ENCODE measurements at places on chromosomes 7 and 10. TPM values are rescaled to one million over a fixed set of nuclear protein-coding genes. Genes with fewer than 3 reads are reported as not detected.

Gene TUBAL3
- polyA plus RNA-seq, result not detected

Gene ADRA2A
- not detected for polyA plus RNA-seq

Gene TEX47
- not detected for polyA plus RNA-seq

Gene C10orf71
- polyA plus RNA-seq, result not detected

Gene OR6B1
- not detected for polyA plus RNA-seq

Gene MYL7
- polyA plus RNA-seq, result not detected

Gene H2AZ2
- polyA plus RNA-seq, result 389 TPM

Gene PRTFDC1
- polyA plus RNA-seq, result 6.6 TPM

Gene MLXIPL
- 0.32 TPM for polyA plus RNA-seq

Gene BLNK
- not detected for polyA plus RNA-seq

Gene CUZD1
- 0.89 TPM for polyA plus RNA-seq

GRCh38 chr7:66933469-66933868 is 12.4 kb downstream of the TMEM248 start:
- DNase-seq, result no peak
- H3K27me3 ChIP-seq, result no peaks in the 10 kb centered on the region
- no peaks in the 10 kb centered on the region for H3K4me1 ChIP-seq
- H3K36me3 ChIP-seq, result peaks cover 25% of the 10 kb centered on the region
- no peak overlapping the region for H3K27ac ChIP-seq

GRCh38 chr10:33423154-33423529 is 88.7 kb upstream of the NRP1 start:
- H3K4me1 ChIP-seq, result 0 out of 2 replicates have a peak, but pooled peaks cover 7% of the 10 kb centered on the region
- H3K27me3 ChIP-seq, result no peaks in the 10 kb centered on the region
- H3K36me3 ChIP-seq, result no peaks in the 10 kb centered on the region
- H3K27ac ChIP-seq, result no peak overlapping the region
- DNase-seq, result no peak

GRCh38 chr10:51008346-51008745 is 65.9 kb upstream of the PRKG1 start:
- H3K27me3 ChIP-seq, result no peaks in the 10 kb centered on the region
- no peaks in the 10 kb centered on the region for H3K4me1 ChIP-seq
- no peak overlapping the region for H3K4me3 ChIP-seq
- no peak overlapping the region for H3K27ac ChIP-seq
- H3K36me3 ChIP-seq, result no peaks in the 10 kb centered on the region

DNA sequence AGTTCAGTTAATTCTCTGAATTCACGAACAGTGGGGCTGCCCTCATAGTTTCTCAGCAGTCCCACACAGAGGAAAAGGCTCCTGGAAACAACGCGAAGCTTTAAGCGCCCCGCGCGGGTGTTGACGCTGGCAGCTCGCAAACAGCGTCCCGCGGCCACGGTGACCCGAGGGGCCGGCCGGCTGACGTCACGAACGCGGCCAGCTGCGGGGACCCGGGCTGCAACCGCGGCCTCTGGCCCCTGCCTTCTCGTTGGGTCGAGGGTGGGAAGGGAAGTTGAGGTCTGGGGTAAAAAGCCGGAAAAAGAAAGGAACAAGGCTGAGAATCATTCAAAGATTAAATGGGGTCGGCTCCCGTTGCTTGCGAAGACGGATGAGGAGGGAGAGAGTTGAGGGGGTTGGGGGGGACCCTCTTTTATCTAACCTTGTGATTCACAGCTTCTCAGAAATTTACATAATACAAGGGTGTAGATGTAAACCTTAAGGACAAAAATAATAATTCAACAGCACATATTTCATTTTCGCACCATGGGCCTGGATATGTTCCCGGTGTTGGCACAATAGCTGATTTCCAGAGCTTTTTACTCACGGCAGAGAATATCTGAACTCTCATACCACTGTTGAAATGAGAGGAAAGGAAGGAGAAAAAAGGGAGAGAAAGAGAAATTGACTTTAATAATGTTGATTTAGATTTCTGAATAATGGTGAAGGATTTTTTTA is 7.3 kb upstream of the FEZF1 start:
- peaks cover 95% of the 10 kb centered on the region for H3K27me3 ChIP-seq
- no peak overlapping the region for H3K27ac ChIP-seq
- H3K4me1 ChIP-seq, result peaks cover 7% of the 10 kb centered on the region
- no peak overlapping the region for H3K4me3 ChIP-seq

GRCh38 chr7:82153776-82154175 is 289.8 kb downstream of the CACNA2D1 start:
- no peak for DNase-seq
- no peaks in the 10 kb centered on the region for H3K36me3 ChIP-seq
- H3K27me3 ChIP-seq, result no peaks in the 10 kb centered on the region
- H3K27ac ChIP-seq, result no peak overlapping the region

DNA sequence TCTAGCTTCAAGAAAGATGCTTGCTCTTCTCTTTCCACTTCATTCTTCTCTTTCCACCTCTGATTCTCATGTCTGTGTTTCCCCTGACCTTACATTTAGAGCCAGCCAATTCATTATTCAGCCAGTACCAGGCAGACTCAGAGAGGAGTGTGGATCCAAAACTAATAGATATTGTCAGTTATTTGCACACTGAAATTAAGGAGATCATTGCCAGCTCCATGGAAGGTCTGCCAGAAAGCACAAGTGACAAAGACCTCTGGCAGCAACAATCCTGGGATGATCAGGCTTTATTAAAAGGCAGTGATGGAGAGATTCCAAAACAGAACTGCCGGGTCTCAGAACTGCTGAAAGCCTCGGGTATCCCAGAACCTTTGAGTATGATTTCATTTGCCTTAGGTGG is 749.4 kb downstream of the XPNPEP1 start:
- H3K4me1 ChIP-seq, result no peaks in the 10 kb centered on the region
- no peak overlapping the region for H3K4me3 ChIP-seq
- no peak for DNase-seq

GRCh38 chr7:134046594-134047128 is 80.5 kb upstream of the LRGUK start:
- DNase-seq, result no peak
- no peaks in the 10 kb centered on the region for H3K4me1 ChIP-seq
- no peak overlapping the region for H3K4me3 ChIP-seq

DNA sequence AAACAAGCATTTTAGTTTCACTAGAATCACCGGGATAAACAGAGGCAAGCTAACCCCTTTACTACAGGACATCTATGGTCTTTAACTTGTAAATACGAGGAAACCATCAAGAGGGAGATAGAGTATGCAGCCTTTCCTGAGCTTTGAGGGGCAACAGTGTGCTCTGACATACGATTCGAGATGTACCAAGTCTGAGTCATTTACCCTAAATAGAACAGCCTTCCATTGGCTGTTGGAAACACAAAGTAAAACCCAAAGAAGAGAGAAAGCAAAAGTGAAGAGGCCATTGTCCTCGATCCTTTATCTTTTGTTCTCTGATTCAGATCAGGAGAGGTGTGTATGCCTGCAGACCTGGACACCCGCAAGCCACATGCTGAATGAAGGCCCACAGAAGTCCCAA is 289.5 kb downstream of the KCNMA1 start:
- H3K27me3 ChIP-seq, result no peaks in the 10 kb centered on the region
- no peak overlapping the region for H3K4me3 ChIP-seq
- H3K36me3 ChIP-seq, result no peaks in the 10 kb centered on the region
- peak overlapping the region; percentile 94 for H3K27ac ChIP-seq

- no peaks in the 10 kb centered on the region for H3K36me3 ChIP-seq
- peaks cover 31% of the 10 kb centered on the region for H3K4me1 ChIP-seq
- peak; percentile 25 for DNase-seq
- no peak overlapping the region for H3K27ac ChIP-seq
- no peak overlapping the region for H3K4me3 ChIP-seq
These were observed 175.2 kb upstream of the PPP2R2D start for GRCh38 chr10:131725581-131726069.

GRCh38 chr7:5677538-5678294 is 103.7 kb downstream of the RNF216 start:
- no peaks in the 10 kb centered on the region for H3K27me3 ChIP-seq
- peaks cover 10% of the 10 kb centered on the region for H3K36me3 ChIP-seq
- peak overlapping the region; percentile 45 for H3K27ac ChIP-seq
- H3K4me3 ChIP-seq, result peak overlapping the region; percentile 8
- peaks cover 23% of the 10 kb centered on the region for H3K4me1 ChIP-seq

GRCh38 chr7:51101111-51101757 is 215.4 kb downstream of the COBL start:
- peaks cover 36% of the 10 kb centered on the region for H3K27me3 ChIP-seq
- no peaks in the 10 kb centered on the region for H3K4me1 ChIP-seq
- H3K36me3 ChIP-seq, result no peaks in the 10 kb centered on the region

GRCh38 chr7:78370936-78371335 is 572.4 kb downstream of the PHTF2 start:
- no peaks in the 10 kb centered on the region for H3K27me3 ChIP-seq
- H3K36me3 ChIP-seq, result no peaks in the 10 kb centered on the region
- no peak overlapping the region for H3K27ac ChIP-seq
- no peaks in the 10 kb centered on the region for H3K4me1 ChIP-seq
- DNase-seq, result no peak
- H3K4me3 ChIP-seq, result no peak overlapping the region

- no peaks in the 10 kb centered on the region for H3K27me3 ChIP-seq
- no peaks in the 10 kb centered on the region for H3K36me3 ChIP-seq
- H3K4me3 ChIP-seq, result no peak overlapping the region
These were observed 489.4 kb downstream of the DNAJB9 start for GRCh38 chr7:109059089-109059488.

GRCh38 chr10:67839951-67840350 is 2.0 kb upstream of the DNAJC12 start:
- H3K27ac ChIP-seq, result no peak overlapping the region
- no peaks in the 10 kb centered on the region for H3K36me3 ChIP-seq
- no peaks in the 10 kb centered on the region for H3K4me1 ChIP-seq
- no peak overlapping the region for H3K4me3 ChIP-seq

- H3K4me3 ChIP-seq, result no peak overlapping the region
- H3K4me1 ChIP-seq, result no peaks in the 10 kb centered on the region
- no peaks in the 10 kb centered on the region for H3K27me3 ChIP-seq
- H3K36me3 ChIP-seq, result no peaks in the 10 kb centered on the region
- no peak for DNase-seq
- H3K27ac ChIP-seq, result no peak overlapping the region
These were observed 817.6 kb downstream of the CCSER2 start for GRCh38 chr10:85145966-85146365.

- H3K4me1 ChIP-seq, result no peaks in the 10 kb centered on the region
- no peak overlapping the region for H3K27ac ChIP-seq
- H3K27me3 ChIP-seq, result no peaks in the 10 kb centered on the region
- no peaks in the 10 kb centered on the region for H3K36me3 ChIP-seq
- DNase-seq, result no peak
- H3K4me3 ChIP-seq, result no peak overlapping the region
These were observed 115.4 kb downstream of the TEX36 start for GRCh38 chr10:125567529-125567928.

DNA sequence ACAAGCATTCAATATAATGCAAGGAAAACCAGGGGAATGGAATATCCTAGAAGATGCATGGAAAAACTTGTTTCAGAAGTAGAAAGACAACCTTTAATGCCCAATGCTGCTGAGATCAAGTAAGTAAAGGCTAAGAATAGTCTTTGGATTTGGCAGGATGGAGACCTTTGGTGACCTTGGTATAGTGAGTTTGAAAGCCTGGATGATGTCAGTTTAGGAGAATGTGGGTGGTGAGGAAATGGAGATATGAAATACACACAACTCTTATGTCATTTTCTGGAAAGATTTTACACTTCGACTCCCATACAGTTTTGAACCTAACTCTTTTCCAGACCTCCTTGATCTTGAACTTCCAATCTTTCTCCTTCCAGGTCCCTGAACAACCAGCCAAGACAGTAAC is 185.7 kb downstream of the TFEC start:
- H3K27ac ChIP-seq, result no peak overlapping the region
- H3K27me3 ChIP-seq, result peaks cover 14% of the 10 kb centered on the region
- H3K4me1 ChIP-seq, result no peaks in the 10 kb centered on the region

GRCh38 chr10:95798096-95798855 is 42.3 kb downstream of the ENTPD1 start:
- H3K36me3 ChIP-seq, result no peaks in the 10 kb centered on the region
- no peak for DNase-seq
- H3K27me3 ChIP-seq, result no peaks in the 10 kb centered on the region
- peaks cover 4% of the 10 kb centered on the region for H3K4me1 ChIP-seq
- no peak overlapping the region for H3K27ac ChIP-seq

GRCh38 chr7:80105701-80106408 is 28.8 kb upstream of the GNAI1 start:
- no peak overlapping the region for H3K27ac ChIP-seq
- H3K4me3 ChIP-seq, result no peak overlapping the region
- no peaks in the 10 kb centered on the region for H3K4me1 ChIP-seq
- no peaks in the 10 kb centered on the region for H3K27me3 ChIP-seq
- H3K36me3 ChIP-seq, result no peaks in the 10 kb centered on the region

GRCh38 chr10:121481180-121481579 is 117.1 kb downstream of the FGFR2 start:
- no peak overlapping the region for H3K4me3 ChIP-seq
- no peak for DNase-seq
- no peak overlapping the region for H3K27ac ChIP-seq
- peaks cover 8% of the 10 kb centered on the region for H3K4me1 ChIP-seq
- H3K27me3 ChIP-seq, result no peaks in the 10 kb centered on the region

GRCh38 chr10:8331896-8332729 is 277.6 kb downstream of the GATA3 start:
- no peak overlapping the region for H3K27ac ChIP-seq
- H3K4me3 ChIP-seq, result peak overlapping the region; percentile 49
- peak; percentile 85 for DNase-seq
- no peaks in the 10 kb centered on the region for H3K36me3 ChIP-seq
- H3K4me1 ChIP-seq, result no peaks in the 10 kb centered on the region

DNA sequence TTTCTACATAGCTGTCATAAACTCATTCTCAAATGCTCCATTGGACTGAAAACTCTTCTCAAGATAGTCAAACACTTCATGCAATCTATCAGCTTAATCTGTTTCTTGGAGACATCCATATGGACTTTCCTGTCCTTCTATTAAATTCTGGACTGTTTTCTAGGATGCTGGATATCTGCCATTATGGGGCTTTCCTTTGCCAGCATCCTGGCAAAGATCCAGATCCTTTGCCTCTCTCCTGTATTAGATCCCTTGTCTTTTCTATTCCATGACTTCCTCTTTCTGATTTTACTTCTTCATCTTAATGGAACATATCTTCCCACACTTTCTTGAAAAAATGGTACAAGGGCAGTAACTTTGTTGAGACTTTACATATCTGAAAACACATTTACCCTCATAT is 35.9 kb upstream of the SKAP2 start:
- DNase-seq, result no peak
- no peak overlapping the region for H3K4me3 ChIP-seq
- H3K36me3 ChIP-seq, result no peaks in the 10 kb centered on the region
- no peak overlapping the region for H3K27ac ChIP-seq
- H3K4me1 ChIP-seq, result no peaks in the 10 kb centered on the region

DNA sequence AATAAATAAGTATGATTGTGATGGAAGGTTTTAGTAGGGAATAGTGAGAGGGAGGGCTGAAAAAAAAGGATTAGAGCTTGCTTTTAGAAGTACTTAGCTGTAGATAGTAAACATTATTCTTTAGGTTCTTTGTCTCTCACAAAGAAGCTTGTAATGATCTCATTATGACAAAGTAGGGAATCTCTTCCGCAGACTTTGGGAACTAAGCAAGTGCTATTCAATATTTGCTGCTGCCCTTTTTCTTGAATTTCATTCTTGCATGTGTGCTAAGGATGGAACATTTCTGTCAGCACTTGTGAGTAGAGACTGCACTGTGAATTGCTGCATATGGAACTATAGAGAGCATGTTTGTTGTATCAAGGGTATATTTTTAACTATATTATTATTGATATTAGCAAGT is 173.4 kb downstream of the ST7 start:
- DNase-seq, result no peak
- no peaks in the 10 kb centered on the region for H3K36me3 ChIP-seq
- peak overlapping the region; percentile 94 for H3K27ac ChIP-seq
- no peak overlapping the region for H3K4me3 ChIP-seq
- peaks cover 20% of the 10 kb centered on the region for H3K4me1 ChIP-seq
- no peaks in the 10 kb centered on the region for H3K27me3 ChIP-seq

Measured in SK-N-SH (cell line).